Activated CD8-positive, alpha-beta T cell treated with anti-CD3 and anti-CD28 coated beads, Interleukin-2, amount 10 ng/mL, durations not matched to agents 7 days and 5 days (primary cell): ENCODE measurements at places on chromosomes 11 and 22.

DNA sequence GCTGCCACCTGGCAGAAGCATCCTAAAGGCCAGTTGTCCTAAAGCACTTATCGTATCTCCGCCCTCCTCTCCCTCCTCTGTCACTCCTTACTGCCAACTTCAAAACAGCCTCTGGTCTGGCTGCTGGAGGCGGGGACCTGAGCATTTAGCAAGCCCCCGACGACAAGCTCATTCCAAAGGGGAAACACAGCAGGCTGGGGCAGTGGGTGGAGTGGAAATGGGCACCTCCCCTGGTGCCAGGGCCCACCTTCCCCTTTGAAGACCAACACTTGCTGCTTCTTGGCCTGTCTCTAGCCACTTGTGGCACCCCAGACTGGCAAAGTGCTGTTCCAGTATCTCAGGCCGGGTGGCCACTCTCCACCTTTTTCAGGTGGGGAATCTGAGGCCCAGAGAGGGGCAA lies 3.6 kb downstream of the MAP3K11 start:
- no peak for DNase-seq

DNA sequence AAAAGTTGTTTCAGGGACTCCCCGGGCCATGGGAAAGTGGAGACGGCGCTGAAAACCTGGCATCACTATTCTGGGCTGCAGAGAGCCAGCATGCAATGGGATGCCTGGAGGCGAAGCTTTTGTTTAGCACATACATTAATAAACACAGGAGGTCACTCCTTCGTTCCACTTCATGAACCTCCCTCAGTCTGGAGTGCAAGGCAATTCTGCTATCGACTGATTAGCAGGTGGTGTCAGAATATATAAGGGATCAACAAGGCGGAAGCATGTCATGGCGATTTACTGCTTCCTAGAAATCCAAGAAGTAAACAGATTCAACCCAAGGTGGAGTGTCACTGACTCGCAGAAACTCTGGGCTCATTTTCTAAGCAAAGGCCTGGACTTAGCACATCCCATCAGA lies 45.4 kb upstream of the MN1 start:
- no peak for DNase-seq

GRCh38 chr11:106242718-106243415 lies 165.4 kb downstream of the AASDHPPT start:
- no peak for DNase-seq

DNA sequence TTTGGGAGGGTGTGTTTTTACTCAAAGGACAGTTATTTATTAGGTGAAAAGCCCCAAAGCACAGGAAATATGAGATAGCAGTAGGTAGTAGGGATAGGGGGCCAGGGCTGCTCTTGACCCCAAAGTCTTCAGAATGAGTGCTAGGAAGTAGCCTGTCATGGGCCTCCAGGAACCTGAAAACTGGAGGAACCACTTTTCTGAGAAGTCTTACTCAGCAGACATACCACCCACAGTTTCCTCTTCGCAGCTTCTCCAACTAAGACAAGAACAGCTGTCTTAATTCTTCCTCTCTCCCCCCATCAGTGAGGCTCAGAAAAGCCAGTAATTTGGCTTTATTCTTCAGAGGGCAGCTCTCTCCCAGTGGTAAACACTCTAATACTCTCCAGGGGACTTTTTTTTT lies 84.0 kb upstream of the CTSC start:
- peak; percentile 67 for DNase-seq

GRCh38 chr11:14974515-14975251 lies 2.5 kb upstream of the CALCA start:
- DNase-seq, result peak; percentile 76

- no peak for DNase-seq
Measured at GRCh38 chr11:77517226-77517625, 43.3 kb upstream of the PAK1 start.
